CD4-positive, alpha-beta T cell treated with Interleukin-10 for 1 hour (primary cell): ENCODE measurements at places on chromosomes 3 and 15.

DNA sequence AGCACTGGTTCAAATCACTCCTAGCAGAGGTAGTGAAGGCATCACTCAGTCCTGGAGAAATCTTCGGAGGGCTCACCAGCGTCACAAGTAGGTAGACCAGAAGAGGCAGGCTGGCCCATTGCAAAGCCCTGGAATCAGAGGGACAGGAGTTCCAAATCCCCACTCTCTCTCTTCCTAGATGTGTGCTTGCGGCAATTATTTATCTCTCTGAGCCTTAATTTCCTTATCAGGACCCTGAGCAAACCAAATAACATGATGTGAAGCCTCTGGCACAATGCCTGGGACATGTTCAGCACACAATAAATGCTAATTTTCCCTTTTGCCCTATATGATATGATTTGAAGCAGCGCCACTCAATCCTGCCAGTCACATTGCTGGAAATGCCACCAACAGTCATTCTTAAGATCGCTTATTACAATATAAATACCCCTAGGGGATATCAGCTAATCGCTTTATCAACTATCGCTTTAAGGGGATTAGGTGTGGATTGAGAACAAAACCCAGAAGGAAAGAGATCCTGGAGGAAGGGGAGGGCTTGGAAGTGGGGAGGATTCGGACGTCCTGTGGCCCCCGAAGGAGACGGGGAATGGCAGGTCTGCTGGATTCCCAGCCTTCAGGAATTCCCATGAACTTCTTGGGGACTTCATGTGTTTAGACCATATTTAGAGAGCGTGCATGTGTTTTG is 59.5 kb upstream of the TSEN2 start:
- DNase-seq: no peak

DNA sequence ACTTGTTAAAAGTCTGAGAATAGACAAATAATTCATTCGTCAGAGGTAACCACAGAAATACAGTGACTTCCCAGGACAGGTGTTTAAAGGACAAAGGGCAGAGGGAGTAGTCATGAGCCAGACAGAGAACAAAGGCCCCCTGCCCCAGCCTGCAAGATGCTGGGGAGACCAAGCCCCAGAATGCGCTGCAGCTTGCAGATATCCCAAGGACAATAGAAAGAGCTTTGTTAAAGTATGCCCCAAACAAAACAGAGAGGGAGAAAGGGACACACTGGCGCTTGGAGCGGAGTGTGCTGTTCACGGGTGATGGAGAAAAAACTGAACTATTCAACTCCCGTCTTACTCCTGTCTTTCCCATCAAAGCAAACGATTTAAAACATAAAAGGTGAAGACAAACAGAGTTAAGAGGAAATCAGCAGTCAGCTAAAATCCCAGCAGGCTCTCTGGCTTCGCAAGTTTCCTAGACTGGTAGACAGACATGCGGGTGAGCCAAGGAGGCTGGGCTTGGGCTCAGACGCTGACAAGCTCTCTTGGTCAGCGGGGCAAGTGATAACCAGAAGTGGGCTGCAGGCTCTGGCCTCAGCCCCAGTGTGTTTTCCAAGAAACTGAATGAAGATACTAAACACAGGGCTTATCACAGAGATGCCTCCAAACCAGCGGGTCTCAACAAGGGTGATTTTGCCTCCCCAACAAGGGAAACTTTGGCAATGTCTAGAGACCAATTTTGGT is 130.1 kb downstream of the UACA start:
- DNase-seq: no peak

- no peak for DNase-seq
These were observed 4.3 kb upstream of the FAM107A start for GRCh38 chr3:58581328-58582091.

- DNase-seq: no peak
These were observed 20.1 kb upstream of the PLSCR5 start for GRCh38 chr3:146625186-146625775.

DNA sequence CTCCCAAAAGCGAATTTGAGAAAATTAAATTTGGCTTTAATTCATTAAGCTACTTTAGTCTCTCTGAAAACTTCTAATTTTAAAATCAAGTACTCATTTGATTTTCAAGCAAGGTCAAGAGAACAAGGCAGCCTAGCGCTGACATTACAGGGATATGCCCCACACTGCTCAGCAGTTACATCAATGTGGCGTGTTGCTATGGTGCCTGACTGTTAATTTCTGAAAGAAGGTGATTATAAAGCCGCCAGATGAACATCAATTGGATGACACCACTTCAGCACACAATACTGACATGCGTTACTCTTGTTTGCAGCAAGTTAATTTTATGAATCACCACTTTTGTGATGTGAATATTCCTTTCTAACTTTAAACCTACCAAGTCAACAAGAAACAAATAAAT is 284.4 kb downstream of the FOXP1 start:
- no peak for DNase-seq

DNA sequence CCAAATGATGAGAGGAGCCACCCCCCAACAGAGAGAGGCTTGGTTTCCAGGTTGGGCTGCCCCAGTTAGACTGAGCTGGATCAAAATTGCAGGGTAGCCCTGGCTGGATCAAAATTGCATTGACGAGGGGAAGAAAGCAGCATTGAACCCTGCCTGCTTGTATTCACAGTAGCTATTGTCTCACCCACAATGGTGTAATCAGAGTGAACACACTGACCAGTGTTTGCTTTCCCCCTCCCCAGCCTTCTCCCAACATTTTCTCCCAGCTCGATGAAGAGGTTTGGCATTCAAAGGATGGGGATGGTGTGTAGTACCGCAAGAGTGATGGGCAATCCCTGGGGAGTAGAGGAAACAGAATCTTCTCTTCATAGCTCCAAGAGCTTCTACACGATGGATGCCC is 223.8 kb downstream of the ADAMTS9 start:
- no peak for DNase-seq

- DNase-seq: no peak
These were observed 21.2 kb downstream of the TFG start for GRCh38 chr3:100730524-100730923.

DNA sequence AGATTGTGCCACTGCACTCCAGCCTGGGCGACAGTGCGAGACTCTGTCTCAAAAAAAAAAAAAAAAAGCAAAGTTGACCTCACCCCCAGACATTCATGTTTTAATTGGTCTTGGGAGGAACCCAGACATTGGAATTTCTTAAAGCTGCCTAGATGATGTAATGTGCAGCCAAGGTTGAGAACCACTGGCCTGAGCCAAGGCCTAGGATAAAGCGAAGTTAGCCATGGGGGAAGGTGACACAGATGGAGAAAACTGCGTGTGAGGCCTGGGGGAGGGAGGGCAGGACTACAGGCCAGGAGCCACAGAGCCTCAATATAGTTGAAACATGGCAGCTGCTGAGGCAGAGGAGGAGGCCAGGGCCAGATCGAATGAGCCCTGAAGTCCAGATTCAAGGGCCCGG is 21.0 kb downstream of the GLB1 start:
- DNase-seq: no peak

GRCh38 chr3:195032955-195033354 is 238.0 kb downstream of the XXYLT1 start:
- no peak for DNase-seq

DNA sequence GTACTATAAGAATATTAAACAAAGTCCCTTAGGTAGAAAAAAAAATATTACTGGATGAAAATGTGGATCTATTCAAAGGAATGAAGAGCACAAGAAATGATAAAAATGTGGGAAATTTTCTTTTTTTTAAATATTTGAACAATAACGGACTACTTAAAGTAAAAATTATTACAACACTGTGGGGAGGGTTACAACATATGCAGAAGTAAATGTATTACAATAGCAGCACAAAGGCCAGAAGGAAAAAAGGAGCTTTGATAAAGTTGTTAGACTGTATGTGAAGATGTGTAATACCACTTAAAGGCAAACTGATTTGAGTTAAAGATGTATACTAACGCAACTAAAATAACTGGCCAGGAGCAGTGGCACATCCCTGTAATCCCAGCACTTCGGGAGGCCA is 427.1 kb downstream of the SHQ1 start:
- no peak for DNase-seq

DNA sequence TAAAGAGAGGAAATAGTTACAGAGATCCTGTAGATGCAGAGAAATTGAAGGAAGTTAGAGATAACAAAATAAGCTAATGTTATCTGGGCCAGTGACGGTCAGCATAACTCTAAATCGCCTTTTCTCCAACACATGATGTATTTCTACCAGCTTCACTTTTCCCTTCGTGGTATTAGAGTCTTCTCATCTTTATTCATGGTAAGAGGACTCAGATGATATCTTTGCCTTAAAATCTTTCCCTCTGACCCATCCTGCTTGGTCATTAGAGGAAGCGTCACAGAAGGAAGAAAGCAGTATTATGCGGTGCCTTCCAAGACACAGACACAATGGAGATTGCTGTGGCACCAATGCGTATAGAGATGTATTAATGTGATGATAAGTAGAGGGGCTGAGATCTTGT is 320.7 kb upstream of the GOLIM4 start:
- no peak for DNase-seq

DNA sequence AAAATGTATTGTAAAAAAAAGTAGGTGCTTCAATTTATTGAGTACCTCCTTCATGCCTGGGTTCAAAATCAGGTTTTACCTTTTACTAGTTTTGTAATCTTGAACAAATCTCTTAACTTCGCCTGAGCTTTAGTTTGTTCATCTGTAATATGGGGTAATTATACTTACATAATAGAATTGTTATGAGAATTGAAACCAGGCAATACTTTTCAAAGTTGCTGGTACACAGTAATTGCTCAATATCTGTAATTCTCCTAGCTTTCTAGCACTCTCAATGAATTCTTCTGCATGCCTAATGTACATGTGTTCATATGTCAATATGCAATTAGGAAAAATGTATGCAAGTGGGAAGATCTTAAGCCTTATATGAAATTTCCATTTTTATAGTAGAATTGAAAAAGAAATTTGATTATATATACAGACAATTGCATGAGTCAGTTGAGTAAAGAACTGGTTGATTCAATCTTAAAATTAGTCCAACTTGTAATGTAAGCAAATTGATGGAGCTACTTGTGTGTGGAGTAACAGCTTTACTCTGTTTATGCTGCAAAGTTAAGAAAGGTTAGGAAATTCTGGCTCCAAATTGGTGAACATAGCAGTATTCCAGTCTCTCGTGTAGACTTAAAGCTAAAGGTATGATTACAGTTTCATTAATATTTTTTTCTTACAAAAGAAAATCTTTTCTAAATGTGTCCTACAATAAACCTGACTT is 4.1 kb downstream of the TNFSF10 start:
- no peak for DNase-seq

GRCh38 chr3:63478990-63479660 is 173.3 kb upstream of the SNTN start:
- no peak for DNase-seq

- no peak for DNase-seq
These were observed 4.1 kb downstream of the GAP43 start for GRCh38 chr3:115627180-115628074.

DNA sequence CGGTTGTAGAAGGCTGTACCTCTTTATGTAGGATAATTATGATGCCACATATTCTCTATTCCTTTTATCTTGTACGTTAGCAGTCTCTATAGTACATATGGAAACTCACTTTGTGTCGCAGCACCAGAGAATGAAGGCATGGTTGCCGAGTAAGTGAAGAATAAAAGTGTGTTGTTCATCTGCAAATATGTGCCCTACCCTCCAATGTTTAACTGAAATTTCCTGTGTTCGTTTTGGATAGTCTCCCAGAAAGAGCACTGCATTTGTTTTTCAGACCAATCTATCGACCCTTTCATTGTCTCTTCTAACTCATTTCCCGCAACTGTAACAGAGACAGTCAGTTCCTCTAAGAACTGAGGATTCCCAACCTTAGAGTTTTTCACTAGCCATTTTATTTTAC is 592.8 kb downstream of the TUSC7 start:
- DNase-seq: no peak

DNA sequence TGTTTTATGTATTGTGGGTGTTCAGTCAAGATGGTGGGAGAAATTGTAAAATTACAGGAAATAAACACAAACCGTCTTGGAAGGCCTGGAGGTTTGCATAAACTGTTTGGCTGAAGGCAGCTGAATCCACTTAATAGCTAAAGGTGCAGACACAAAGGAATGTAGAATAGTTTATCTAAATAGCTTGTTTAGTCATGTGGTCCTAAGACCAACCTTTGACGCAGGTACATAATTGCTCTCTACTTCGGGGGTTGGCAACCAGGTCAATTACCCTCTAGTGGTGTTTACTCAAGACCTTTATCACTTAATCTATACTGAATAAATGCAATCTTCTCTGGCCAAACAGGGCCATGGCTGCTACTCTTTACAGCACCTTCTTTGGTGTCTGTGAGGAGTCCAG is 502.8 kb downstream of the IGSF11 start:
- no peak for DNase-seq

DNA sequence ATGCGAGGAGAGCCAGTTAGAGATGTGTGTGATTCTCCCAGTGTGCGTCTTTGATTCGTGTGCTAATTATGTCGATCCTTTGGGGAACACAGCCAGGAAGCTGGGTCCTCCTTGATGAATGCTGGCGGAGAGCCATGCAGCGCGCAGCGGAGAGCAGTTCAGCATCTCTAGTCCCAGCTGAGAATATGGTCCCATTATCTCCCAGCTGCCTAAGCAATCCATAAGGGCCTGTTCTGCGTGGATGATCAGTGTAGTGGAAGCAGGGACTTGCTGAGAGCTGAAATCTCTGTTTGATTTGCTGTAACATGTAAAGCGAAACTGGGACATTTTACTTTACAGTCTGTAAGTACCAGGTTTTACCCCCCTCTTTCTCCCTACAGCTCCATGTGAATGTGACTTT is 412.7 kb downstream of the CNTN4 start:
- DNase-seq: no peak

GRCh38 chr3:5918626-5919025 is 731.1 kb downstream of the EDEM1 start:
- DNase-seq: no peak

DNA sequence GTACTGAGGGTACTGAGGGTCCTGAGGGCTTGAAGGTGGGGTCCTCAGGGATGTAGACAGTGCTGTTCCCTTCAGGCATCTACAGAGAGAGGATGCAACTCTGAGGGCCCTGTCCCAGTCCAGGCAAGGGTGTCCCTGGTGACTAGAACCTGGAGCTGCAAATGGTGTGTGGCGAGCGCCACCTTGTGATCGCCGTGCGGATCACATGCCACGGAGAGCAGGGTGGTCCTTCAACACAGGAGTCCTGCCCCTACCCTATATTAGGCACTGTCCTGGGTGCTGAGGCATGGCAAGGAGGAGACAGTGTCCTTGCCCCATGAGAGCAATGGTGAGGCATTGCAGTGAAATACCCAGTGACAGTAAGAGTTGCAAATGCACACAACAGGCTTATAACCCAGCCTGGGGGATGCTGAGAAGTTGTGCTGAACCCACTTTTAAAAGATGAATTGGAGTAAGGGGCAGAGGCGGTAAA is 23.6 kb downstream of the RHCG start:
- peak; percentile 21 for DNase-seq

GRCh38 chr15:80942266-80942665 is 47.4 kb downstream of the MESD start:
- no peak for DNase-seq
